GM19239 (cell line): ENCODE measurements at places on chromosomes 5 and 9.

DNA sequence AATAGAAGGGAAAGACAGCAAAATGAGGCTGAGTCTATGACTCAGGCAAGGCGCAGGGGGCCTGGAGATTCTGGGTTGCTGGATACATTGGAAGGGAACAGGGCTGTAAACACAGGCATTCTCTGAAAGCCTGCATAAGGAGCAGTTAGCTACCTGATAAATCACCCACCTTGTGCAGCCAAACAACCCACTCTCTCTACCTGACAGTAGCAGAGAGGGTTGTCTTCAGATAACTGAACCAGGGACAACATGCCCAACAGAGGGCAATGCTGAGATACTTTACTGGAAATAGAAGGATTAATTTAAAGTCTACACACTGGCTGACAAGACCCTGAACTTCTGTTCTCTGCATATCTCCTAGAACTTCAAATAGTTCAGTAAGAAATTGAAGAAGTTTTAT, 161.6 kb downstream of the KCTD16 start:
- no peak for DNase-seq

GRCh38 chr5:172315587-172316493, 32.3 kb upstream of the UBTD2 start:
- DNase-seq: no peak

GRCh38 chr5:138000102-138000723, 32.7 kb downstream of the FAM13B start:
- no peak for DNase-seq

GRCh38 chr9:8709731-8710130, 910.2 kb upstream of the DMAC1 start:
- DNase-seq: no peak

- DNase-seq: peak; percentile 7
Measured at GRCh38 chr9:91273853-91274552, 87.7 kb downstream of the AUH start.

DNA sequence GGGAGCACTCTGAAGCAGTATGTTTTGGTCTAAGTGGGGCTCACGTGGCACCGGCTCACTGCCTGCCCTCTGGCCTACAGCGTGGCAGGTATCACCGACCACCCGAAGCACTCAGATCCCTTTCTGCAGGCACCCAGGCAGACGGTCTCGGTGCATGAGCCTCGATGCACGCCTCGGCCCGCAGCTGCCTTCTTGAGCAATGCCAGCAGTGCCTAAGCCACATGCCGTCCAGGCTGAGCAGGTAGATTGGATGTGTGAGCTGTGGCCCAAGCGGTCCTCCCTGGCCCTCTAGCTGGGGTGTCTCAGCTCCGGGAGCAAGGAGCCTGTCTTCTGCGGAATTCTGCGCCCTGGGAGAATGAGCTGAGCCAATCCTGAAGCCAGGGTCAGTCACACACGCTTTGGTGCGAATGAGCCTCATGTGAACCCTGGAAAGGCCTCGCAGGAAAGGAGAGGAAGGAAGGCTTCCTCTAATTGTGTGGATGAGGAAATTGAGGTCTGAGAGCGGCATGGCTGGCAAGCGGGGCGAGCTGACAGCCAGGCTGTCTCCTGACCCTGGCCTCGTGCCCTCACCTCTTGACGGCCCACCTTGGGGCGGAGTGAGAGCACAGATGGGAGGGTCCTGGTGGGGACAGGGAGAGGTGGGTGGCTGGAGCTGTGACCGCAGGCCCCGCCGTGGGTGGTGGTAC, 14.4 kb downstream of the RXRA start:
- no peak for DNase-seq

- DNase-seq: no peak
Measured at GRCh38 chr5:117242028-117242427, 667.4 kb upstream of the SEMA6A start.
